Activated naive CD8-positive, alpha-beta T cell treated with anti-CD3 and anti-CD28 coated beads for 36 hours (primary cell): ENCODE measurements at places on chromosomes 4 and X.

DNA sequence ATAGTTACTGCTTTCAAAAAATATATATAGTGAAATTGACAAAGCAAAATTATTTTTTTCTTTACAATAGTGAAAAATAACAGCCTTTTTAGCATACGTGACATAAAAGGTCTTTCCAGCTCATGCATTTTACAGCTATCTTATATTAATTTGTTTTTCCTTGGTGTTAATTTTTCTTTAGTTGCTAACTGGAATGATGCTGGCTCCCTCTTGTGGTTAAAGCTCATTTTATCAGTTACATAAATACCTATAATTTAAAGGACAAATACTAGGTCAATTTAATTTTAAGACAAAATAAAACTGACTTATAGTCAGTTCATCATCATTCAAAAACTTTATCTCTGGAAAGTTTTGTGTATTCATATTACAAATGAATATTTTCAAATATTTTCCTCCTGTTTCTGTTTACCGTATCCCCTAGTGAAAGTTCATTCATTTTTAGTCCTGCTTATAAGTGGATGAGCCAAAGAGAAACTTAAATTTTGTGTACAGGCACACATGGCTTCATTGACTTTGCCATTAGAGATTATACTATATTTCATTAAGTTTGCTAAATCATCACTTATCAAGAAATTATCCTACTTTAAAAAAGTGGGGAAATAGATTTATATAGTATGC lies 9.9 kb upstream of the ANAPC4 start:
- no peak overlapping the region for H3K4me3 ChIP-seq
- H3K4me1 ChIP-seq: no peaks in the 10 kb centered on the region
- no peaks in the 10 kb centered on the region for H3K27me3 ChIP-seq
- no peak overlapping the region for H3K27ac ChIP-seq

GRCh38 chr4:140388015-140388414 lies 14.6 kb downstream of the SCOC start:
- H3K27me3 ChIP-seq: no peaks in the 10 kb centered on the region
- no peaks in the 10 kb centered on the region for H3K4me1 ChIP-seq
- H3K4me3 ChIP-seq: no peak overlapping the region
- peaks cover 3% of the 10 kb centered on the region for H3K36me3 ChIP-seq
- no peak for DNase-seq
- H3K27ac ChIP-seq: no peak overlapping the region

DNA sequence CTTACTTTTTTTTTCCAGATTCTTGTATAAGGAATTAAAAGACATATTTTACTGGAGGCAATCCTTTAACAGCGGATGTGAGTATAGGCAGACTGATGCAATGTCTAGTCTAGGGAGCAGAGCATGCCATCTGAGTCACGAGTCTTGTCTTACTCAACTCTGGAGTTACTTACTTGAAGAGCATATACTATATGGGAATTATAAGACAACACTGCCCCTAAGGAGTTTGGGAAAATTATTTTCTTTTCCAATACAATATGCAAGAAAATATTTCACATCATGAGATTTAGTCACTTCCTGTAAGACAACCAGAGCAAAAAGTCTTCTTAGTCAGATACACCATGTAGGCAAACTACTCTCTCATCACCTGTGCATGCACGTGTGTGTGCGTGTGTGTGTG lies 537.3 kb upstream of the FTHL17 start:
- no peak overlapping the region for H3K4me3 ChIP-seq
- H3K4me1 ChIP-seq: no peaks in the 10 kb centered on the region
- no peaks in the 10 kb centered on the region for H3K27me3 ChIP-seq
- no peaks in the 10 kb centered on the region for H3K36me3 ChIP-seq
- no peak overlapping the region for H3K27ac ChIP-seq

DNA sequence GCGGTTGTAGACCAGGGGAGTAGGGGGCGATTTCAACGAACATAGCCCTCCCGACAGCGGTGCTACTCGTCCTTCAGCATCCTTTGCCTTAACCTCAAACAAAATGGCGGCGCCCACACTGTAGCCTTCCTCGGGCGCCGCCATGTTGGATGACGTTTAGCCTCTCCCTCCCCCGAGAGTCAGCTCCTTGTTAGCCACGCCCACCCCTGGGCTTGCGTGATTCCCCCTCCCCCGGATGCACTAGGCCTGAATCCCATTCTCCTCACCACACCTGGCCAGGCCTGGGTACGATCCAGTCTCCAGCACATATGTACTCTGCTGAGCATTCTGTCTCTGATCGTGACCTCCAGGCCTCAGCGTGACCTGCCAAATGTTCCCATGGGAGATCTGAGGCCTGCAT lies 49.0 kb upstream of the ZNF157 start:
- no peaks in the 10 kb centered on the region for H3K27me3 ChIP-seq
- no peaks in the 10 kb centered on the region for H3K36me3 ChIP-seq
- no peaks in the 10 kb centered on the region for H3K4me1 ChIP-seq
- no peak overlapping the region for H3K4me3 ChIP-seq
- DNase-seq: no peak
- no peak overlapping the region for H3K27ac ChIP-seq

- no peaks in the 10 kb centered on the region for H3K36me3 ChIP-seq
- H3K27me3 ChIP-seq: peaks cover 4% of the 10 kb centered on the region
- no peak for DNase-seq
- H3K4me1 ChIP-seq: no peaks in the 10 kb centered on the region
- no peak overlapping the region for H3K4me3 ChIP-seq
These were observed 109.9 kb upstream of the LIMCH1 start for GRCh38 chr4:41427931-41428600.

- no peak overlapping the region for H3K4me3 ChIP-seq
- H3K27me3 ChIP-seq: no peaks in the 10 kb centered on the region
- H3K27ac ChIP-seq: no peak overlapping the region
- no peaks in the 10 kb centered on the region for H3K4me1 ChIP-seq
- no peak for DNase-seq
These were observed 193.3 kb upstream of the PGRMC2 start for GRCh38 chr4:128480945-128481344.
